ENCODE measurements at places on chromosomes 2 and 18.

DNA sequence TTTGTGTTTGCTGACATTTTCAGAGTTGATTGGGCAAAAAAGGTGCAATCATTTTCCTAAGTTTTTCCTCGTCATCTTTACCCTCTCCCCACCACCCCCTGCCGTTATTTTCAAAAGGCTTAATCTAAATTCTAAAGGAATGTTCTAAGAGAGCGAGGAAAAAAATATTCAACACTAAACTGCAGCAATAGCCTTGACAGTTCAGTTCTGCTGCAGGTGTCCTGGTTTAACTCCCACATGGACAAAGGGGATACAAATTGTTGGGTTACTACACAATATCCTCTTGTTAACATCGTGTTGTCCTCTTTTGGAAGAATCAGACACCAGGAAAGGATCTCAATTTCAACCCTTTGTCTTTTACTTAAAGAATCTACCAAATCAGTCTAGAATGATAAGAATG, 696.5 kb downstream of the NRXN1 start:
- DNase-seq, result no peak

DNA sequence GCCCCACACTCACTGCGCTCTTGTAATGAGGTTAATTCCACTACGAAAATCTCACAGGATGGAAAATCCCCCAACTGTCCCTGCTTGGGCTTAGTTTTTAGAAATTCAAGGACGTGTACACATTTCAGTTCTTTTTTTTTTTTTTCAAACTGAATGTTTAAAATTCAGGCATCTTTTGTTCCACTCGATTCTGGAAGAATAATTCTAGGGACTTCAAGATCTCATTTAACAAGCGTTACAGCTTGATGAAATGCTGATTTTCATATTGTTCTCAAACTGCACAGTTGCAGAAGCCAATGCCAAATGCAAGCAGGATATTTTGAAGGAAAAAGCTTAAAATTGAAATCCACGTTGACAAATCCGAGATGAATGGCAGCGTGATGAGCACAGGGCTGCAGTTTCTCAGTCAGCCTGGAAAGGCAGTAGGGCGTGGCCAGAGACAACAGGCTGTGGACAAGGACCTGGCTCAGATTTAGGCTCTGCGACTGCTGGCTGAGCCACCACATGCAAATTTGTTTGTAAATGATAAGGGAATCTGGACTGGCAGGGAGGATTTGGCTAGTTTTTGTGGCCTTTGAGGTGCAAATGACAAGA, 128.1 kb upstream of the MYCN start:
- DNase-seq, result no peak

DNA sequence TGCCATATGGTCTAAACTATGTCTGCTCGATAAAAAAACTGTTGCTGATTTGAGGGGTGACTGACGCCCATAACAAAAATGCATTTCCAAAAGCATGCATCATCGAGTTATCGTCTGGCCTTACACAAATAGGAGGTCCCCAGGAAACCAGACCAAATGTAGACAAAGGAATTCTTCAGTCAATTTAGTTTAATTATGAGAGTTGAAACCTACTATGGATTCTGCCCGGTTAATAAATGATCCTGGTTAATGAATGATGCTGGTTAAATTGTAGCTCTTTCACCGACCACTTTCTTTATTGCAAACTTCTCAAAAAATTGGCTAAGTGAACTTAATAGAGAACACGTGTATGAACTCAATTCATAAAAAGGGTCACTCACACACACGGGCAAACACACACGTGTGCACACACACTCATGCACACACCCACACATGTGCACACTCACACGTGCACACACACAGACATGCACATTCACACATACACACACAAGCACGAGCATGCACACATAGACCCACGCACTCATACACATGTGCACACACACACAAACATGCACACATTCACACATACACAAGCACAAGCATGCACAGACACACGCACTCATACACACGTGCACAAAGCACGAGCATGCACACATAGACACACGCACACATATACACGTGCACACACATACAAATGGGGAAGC, 59.0 kb upstream of the SALL3 start:
- DNase-seq, result no peak

DNA sequence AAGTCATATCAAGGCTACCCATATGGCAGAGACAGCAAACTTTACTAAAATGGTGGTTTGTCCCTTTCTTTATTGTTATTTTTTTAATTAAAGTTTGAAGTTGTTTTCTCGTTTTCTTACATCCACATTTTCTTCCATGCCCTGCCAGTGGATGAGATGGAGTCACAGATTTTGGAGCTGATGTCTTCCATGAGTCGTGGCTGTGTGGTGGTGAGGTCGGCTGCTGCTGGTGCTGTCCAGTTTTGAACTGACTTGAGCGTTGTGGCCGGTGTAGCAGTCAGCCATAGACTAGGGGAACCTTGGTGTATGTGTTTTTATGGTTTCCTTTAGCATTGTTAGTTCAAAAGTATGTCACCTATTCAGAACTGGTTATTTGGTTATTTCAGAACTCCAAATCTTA, 182.8 kb downstream of the SH3RF3 start:
- no peak for DNase-seq

DNA sequence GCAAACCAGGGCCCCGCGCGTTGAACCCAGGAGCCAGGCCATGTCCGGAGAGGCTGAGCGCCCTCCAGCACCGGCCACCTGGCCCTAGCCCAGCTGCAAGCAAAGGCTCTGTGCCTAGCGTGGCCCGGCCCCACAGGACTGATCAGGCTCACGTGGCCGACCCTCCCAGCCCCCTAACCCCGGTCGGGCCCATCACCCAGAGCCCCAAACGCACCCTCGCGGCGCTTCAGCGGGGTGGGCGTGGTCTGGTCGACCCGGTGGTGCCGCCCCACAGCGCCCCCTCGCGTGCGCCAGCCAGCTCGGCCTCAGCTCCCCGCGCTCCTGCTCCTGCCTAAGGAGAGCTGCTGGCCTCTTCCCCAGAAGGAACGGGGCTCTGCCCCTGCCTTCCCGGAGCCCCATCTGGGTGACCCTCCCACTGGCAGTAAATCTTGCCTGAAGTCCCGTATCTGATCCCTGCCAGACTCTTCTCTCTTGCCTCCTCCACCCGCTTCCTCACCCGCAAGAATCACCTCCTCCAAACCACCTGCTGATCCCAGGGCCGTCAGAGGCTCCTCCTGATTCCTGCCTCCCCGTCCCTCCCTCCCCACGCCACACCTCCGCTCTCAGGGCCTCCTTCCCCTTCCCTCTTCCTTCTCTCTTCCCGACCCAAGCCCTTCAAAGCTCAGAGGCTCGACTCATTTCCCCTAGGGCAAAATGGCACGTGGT, 12.3 kb upstream of the TEX51 start:
- peak; percentile 63 for DNase-seq

- no peak for DNase-seq
These were observed 20.3 kb downstream of the INO80C start for GRCh38 chr18:35477497-35477896.

GRCh38 chr2:150459281-150459680, 28.2 kb downstream of the RND3 start:
- no peak for DNase-seq

DNA sequence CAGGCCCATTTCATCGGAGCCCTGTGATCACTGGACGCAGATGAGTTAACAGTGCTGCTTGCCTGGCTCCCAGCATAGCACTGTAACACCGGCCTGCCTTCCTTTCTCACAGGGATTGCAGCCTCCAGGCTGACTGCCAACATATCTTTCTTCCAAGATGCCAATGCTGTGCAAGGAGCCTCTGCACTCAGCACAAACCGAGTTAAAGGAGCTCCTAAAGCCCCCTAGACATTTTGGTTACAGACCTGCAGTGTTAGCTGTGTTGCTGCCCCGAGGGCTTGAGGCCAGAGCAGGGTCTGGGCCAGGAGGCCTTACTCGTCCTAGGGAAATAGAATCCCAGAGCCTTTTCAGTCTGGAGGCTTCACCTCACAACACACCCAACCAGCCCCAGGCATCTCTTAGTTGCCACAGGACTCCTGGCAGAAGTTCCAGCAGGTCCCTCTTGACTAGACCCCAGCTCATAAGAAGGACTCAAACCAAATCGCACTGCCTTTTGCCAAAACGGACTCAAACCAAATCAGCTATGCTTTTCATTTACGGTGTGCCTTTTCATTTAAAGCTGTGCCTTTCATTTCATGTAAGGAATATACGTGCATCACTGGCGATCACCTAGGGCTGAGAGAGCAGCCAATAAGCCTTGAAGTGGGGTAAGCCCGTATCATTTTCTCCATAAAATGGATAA, 58.4 kb upstream of the EML4 start:
- DNase-seq, result no peak

- no peak for DNase-seq
These were observed 23.8 kb downstream of the ANKAR start for GRCh38 chr2:189698020-189698887.

DNA sequence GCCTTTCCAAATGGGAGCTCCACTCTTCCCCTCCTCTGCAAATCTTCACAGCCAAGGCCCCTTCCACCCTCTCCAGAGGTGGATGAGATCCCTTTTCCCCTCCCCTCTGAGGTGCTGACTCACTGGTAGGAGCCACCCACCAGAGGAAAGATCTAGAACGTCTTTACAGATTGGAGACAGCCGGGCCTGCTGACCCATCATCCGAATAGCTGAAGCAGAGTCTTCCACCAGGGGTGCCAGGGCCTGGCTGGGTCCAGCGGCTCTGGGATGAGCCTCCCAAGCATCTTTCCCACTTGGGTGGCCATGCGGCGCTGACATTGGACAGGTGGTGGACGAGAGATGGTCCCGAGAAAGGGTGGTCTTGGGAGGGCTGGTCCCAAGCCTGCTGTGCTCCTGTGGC, 9.0 kb downstream of the ERFE start:
- peak; percentile 74 for DNase-seq

- no peak for DNase-seq
These were observed 33.1 kb upstream of the TTC39C start for GRCh38 chr18:23981369-23981980.

- no peak for DNase-seq
These were observed 9.5 kb upstream of the SMARCAL1 start for GRCh38 chr2:216402751-216403150.
